ENCODE measurements at places on chromosomes 16 and 17. TPM values are rescaled to one million over a fixed set of nuclear protein-coding genes. Genes with fewer than 3 reads are reported as not detected.

- no peak for DNase-seq
Observed at GRCh38 chr16:4159726-4160125, 43.5 kb upstream of the ADCY9 start.

UNC45B gene
- not detected for total RNA-seq

- no peak for DNase-seq
Observed at GRCh38 chr17:76121932-76122430, 18.4 kb upstream of the EXOC7 start.

DNA sequence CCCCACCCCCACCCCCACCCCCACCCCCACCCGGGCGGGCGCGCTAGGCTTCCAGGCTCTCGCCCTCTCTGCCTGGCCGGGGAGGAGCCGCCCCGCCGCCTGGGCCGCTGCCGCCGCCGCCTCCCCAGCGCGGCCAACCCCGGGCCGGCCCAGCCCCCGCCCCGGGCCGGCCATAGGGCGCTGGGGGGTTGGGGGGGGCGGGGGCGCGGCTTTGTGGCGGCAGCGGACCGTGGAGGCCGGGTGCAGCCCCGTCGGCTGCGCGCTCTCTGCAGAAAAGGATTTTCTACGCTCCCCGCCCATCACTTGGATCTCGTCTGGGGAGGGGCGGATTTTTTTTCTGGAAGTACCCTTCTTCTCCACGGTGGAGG lies 230.9 kb downstream of the MRTFB start:
- DNase-seq: peak; percentile 40

- DNase-seq: no peak
Observed at GRCh38 chr16:4179763-4180260, 62.1 kb downstream of the SRL start.

DNA sequence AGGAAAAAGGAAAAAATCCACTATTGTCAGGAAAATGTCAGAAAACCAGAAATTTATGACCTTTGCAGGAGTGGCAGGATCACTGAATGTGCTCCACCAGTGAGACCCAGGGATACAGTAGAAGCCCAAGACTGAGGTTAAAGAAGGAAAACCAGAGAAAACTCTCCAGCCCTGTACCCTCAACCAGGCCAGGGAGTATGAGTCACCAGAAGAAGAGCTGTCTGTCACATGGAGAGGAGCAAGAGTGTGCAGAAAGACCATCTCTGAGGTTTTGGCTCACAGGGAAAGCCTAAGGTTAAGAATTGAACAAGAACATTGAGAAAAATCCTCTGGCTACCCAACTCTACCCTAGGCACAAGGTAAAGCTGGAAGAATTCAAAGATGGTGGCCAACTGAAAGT lies 47.6 kb upstream of the MON1B start:
- no peak for DNase-seq

DNA sequence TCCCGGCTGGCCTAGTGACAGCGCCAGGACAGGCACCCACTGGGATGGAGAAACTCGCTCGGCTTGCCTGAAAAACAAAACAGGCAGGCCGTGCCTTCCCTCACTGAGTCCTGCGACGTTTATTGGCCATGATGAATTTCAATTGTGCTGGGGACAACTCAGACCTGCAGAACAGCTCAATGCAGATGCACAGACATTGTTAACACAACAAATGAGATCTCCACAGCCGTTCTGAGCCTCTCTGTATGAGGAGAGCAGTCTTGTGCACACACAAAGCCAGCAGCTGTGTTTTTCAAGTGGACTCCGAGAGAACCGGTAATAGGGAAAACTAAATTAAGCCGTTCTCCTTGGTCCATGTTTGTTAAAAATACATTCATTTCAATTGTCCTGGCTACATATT lies 15.9 kb downstream of the SHISA6 start:
- no peak for DNase-seq

- no peak for DNase-seq
Observed at GRCh38 chr16:55031481-55031880, 100.8 kb downstream of the IRX5 start.

DNA sequence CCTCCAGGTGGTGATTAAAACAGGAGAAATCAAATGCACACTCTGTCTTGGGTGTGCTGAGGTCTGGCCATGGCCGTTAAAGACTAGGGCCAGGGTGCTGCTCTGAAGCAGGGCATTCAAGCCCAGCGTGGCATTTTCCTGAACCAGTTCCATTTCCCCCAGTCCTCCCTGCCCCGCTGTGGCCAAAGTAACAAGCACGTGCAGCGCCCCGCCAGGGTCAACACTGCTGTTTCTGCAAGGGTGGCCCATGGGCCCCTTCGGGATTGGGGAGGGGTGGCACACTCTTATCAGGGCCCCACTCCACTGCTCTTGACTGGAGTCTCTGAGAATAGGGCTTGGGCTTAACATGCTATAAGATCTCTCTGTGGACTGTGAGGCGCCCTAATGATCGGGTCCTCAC lies 72.9 kb downstream of the IL21R start:
- DNase-seq: no peak

TNFSF12 gene
- 26.9 TPM for total RNA-seq

KIF2B gene
- total RNA-seq: not detected

DNA sequence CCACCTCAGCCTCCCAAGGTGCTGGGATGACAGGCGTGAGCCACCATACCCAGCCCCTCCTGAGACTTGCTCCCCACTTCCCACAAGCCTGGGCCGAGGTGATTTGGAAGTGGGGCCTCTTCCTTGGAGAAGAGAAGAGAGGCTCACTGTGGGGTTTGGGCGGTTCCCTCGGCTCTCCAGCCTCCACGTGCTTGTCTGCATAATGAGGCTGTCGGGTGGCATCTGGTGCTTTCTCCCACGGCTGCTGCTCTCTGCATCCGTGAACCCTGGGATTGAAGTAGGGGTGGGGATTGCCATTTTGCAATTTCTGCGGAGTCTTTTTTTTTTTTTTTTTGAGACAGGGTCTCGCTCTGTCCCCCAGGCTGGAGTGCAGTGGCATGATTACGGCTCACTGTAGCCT lies 101.4 kb downstream of the RAP1GAP2 start:
- DNase-seq: no peak

GRCh38 chr17:31511195-31511578 lies 119.7 kb downstream of the RAB11FIP4 start:
- DNase-seq: no peak

RPAIN gene
- 23.9 TPM for total RNA-seq

DNA sequence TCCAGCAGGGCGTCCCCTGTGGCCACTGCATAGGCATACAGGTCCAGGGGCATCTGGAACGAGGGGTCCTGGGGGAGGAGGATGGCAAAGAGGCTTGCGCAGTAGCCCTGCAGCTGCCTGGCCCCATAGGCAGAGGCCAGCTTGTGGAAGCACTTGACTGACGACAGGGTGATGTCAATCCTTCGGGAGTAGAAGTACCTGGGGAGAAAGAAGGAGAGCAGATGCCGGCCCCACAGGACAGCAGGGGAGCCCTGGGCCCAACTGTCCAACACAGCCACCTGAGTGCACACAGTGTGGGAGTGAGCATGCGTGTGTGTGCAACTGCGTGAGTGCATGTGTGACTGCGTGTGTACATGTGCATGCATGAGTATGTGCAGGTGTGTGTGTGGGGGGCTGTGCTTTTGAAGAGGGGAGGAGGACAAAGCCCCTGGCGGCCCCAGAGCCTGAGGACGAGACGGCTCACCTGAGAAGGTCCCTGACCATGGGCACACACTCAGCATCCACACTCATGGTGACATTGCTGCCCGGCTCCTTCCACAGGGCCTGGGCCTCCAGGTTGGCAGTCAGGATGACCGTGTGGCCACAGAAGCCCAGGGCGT lies 7.1 kb downstream of the LGALS3BP start:
- DNase-seq: no peak

AURKB gene
- total RNA-seq: 40.2 TPM

DNA sequence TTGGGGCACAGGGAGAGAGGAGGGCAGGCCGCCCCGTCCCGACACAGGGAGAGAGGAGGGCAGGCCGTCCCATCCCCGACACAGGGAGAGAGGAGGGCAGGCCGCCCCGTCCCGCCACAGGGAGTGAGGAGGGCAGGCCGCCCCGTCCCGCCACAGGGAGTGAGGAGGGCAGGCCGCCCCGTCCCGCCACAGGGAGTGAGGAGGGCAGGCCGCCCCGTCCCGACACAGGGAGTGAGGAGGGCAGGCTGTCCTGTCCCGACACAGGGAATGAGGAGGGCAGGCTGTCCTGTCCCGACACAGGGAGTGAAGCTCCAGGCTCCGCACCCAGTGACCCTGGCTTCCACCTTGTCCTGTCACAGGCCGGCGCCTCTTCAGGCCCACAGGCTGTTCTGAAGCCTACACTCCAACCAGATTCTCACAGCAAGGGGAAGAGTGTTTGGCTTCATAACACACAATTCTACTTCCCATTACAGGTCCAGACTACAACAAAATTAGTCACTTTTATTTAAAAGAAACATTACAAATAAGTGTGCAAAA lies 34.1 kb downstream of the WDR45B start:
- no peak for DNase-seq

IQCK gene
- total RNA-seq: 4.2 TPM

MT1M gene
- not detected for total RNA-seq

DNA sequence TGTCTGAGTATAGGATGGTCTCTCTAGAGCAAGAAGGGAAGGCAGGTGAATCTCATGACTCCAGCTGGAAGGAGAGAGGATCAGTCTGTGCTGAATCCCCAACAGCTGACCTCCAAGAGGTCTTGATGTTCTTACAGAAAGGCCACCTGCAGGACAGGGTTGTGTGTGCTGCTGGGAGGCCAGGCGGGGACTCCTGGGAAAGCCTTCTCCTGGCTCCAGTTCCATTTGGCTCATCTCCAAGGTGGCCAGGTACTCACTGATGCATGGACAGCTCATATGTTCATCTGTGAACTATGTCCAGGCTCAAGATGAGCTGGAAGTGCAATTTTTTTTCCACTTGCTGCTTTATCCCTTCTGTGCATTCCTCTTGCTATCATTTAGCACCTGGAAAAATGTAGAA lies 730.2 kb upstream of the RBFOX1 start:
- no peak for DNase-seq

KAT2A gene
- total RNA-seq: 29.8 TPM

TP53TG3 gene
- not detected for total RNA-seq

DNA sequence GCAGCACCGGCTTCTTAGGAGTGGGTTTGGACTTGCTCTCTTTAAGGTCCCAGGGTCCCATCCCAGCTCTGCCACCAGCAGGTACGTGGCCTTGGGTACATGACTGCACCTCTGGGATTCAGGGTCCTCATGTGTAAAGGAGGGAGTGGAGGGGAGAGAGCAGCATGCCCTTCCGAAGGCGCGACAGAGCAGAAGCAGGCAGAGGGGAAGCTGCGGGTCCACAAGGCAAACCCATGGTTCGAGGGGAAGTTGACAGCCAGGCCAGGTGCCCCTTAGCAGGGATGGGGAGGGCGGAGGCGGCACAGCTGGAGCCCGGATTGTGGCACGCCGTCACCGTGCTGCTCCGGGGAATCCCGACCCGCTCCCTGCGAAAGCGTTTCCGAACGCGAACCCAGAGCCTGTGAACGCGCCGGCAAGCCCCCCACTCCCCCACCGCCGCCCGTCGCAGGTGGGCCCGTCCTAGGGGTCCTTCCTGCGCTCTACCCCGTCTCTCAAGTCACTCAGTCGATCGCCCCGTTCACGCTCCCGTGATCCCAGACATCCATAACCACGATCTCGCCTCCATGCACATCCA lies 4.1 kb upstream of the TBX2 start:
- DNase-seq: no peak

GRCh38 chr17:12659500-12659899 lies 6.2 kb upstream of the MYOCD start:
- peak; percentile 52 for DNase-seq

SULT1A1 gene
- 0.18 TPM for total RNA-seq

SLFN13 gene
- total RNA-seq: 7.7 TPM

- DNase-seq: peak; percentile 74
Observed at GRCh38 chr16:30637944-30638343, 12.8 kb upstream of the PRR14 start.

DNA sequence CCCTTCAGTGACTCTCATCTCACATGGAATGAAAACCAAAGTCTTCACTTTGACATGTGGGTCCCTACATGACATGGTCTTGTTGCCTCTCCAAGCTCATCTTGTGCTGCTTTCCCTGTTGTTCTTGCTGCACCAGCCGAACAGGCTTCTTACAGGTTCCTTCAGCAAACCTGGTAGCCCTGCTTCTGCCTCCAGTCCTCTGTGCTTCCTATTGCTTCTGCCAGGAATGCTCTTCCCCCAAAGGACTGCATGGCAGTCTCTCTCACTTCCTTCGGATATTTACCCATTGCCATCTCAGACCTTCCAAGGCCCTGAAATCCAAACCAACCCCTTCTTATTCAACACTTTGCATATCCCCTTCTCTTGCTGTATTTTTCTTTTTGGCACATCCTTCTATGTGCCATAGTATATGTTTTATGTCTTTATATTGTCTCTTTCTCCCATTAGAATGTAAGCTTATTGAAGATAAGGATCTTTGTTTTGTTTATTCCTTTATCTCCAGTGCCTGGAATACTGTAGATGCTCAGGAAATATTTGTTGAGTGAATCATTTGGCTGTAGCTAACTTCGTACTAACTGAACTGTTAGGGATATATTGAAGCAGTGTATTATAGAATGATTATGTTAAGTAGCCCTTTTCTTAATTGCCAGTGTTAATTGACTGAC lies 57.9 kb upstream of the SLC12A3 start:
- peak; percentile 80 for DNase-seq

- DNase-seq: peak; percentile 76
Observed at GRCh38 chr17:31558748-31559583, 167.5 kb downstream of the RAB11FIP4 start.

PRSS36 gene
- 0.66 TPM for total RNA-seq

HBZ gene
- not detected for total RNA-seq

DNA sequence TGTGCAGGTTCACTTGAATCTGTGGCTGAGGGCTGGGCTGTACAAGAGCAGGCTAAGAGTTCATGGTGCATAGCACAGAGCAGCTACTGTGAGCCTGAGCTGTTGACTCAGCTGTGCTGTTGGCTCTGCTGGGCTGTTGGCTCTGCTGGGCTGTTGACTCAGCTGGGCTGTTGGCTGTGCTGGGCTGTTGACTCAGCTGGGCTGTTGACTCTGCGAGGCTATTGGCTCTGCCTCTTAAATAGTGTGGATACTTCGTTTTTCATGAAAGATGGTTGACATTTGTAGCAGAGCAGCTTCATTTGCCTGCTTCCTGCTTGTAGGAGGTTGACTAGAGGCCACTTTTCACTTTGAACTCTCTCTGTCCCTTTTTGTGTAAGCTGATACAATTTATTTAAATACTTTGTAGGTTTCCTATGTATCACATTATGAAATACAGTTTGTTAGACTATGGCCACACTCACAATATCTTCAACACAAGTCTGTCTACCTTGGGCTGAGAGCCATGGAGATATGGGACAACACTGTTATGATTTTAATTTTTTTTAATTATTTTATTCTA lies 40.3 kb upstream of the CCNF start:
- peak; percentile 21 for DNase-seq

GDPD3 gene
- total RNA-seq: 1.3 TPM
